ENCODE measurements at places on chromosomes 5 and 9.

GRCh38 chr5:124725040-124725434 is 21.4 kb downstream of the ZNF608 start:
- no peak for DNase-seq

DNA sequence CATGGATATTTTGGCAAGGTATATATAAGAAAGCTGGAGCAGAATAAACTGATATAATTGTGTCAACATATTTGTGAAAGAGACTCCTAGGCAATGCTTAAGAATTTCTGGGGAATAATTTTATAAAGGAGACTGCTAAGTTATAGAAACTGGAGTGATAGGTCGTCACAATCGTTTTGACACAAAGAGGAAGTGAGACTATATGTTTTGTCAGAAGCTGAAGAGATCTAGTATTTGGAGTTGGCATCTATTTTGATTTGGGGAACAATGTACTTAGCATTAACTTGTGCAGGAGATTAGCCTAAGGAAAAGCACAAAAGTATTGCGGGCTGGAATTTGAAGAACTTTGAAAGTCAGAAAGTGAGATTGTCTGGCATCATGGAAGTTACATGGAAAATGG is 582.5 kb downstream of the TAF11L14 start:
- DNase-seq, result no peak

DNA sequence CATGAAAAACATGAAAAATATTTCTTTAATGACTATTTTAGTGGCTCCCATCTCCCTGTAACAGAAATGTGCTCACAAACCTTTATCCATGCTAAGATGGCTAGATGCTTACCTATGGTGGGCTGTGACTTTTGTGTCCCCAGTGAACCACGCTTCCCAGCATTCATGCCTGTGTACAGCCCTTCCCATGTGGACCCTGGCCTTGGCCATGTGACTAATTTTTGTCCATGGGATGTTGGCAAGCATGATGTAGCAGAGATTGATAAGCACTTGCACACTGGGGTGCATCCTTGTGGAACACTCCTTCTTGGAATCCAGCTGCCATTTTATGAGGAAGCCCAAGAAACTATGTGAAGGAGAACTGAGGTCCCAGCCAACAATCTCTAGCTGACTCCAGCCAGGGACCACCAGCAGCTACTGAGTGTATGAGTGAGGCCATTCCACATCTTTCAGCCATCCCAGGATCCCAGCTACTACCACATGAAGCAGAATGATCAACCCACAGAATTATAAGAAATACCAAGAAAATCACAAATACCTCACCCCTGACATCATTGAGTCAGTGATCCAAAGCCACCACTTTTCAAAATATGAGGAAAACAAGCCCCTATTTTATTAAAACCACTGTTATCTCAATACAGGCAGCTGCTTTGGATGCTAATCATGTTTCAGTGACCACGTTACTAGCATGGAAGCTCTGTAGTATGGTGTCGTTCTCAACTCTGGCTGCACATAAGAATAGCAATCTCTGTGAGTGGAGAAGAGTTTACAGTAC is 16.1 kb upstream of the RAI14 start:
- DNase-seq, result no peak

DNA sequence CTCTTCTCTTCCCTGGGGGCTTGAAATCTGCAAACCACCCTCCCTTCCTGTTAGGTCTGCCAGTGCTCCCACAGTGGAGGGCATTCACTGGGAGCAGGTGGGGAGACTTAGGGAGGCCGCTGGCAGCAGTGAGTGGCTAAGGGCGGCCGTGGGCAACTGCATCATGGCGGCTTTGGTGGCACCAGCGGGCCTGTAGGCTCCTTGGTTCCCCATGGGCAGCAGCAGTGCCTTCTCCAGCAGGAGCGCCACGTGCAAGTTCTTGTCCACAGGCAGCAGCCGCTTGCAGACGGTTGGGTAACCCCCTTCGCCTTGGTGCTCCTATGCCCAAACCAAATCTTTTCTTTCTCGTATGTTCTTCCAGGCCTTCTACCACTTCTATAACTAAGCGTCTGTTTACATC is 158.2 kb downstream of the SREK1 start:
- DNase-seq, result no peak

DNA sequence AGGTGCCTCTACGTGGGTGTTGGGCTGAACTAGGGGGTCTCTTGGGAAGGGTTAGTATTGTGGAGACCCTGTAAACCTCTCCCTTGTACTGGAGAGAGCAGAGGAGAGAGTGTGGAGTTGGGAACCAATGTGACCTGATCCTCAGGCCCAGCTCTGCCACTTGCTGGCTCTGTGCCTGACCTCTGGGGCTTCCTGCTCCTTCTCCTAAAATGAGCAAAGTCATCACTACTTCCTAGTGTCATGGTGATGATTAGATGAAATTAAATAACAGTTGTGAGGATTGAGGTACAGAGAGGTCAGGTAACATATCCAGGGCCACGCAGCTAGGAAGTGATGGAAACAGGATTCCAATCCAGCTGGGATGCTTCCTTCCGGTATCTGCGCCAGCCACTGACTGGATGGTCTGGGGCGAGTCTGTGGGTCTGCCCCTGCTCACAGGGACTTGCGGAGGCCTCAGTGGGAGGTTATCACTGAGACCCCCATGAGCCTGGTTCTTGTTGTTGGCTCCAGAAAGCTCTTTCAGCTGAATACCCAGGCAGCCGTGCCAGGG is 9.2 kb downstream of the GALNT10 start:
- no peak for DNase-seq

DNA sequence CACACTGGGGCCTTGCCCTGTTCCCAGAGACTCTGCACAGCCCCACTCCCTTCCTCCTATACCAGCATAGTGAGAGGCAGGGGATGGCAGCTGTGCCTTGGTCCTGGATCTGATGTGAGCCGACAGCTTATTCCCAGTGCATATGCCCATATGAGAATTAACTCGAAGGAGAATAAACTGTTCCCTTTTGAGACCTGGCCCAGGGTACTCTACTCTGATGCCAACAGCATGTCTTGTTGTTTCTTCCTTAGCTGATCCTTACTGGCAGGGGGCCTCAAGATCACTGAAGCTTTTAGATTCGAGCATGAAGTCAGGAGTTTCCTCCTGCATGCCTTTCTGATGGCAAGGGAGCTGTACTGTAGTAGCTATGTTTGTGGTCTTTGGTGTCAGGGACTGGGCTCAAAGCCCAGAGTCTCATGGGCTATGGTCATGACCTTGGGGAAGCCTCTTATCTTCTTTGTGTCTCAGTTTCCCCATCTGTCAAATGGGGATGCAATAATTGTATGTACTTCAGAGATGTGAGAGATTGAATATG is 57.1 kb downstream of the DOCK2 start:
- DNase-seq, result no peak

DNA sequence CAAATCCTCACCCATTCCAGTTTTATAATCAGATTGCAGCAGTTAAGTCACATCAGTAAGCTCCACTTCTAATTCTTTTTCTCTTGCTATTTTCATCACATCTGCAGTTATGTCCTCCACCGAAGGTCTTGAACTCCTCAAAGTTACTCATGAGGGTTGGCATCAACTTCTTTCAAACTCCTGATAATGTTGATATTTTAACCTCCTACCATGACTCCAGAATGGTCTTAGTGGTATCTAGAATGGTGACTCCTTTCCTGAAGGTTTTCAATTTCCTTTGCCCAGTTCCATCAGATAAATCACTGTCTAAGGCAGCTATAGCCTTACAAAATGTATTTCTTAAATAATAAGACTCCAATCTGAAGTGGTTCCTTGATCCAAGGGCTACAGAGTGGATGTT is 53.8 kb upstream of the EDIL3 start:
- DNase-seq, result no peak

DNA sequence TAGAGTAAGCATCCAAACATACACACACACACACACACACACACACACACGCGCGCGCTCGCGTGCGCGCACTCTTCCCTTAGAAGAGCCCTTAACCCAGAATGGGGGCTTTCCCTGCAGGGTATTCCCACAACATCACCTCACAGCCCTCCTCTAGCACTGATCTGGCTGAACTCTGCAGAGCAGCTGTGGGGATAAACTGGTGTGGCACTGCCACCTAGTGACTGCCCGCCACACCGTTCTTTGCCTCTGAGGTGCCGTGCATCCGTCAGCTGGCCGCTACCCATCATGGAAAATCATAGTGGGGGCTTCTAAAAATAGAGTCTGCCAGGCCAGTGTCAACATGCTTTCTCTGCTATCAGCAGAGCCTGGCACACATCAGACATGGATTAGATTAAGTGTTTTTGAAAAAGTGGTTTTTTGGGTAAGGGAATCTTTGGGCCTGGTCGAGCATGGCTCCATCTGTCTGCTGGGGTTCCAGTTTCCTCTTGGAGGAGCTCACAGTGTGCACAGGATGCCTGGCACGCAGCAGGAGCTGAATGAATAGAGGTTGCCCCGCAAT is 88.1 kb downstream of the KCNN2 start:
- peak; percentile 63 for DNase-seq

GRCh38 chr5:164577201-164577600 is 1071.8 kb downstream of the MAT2B start:
- no peak for DNase-seq

DNA sequence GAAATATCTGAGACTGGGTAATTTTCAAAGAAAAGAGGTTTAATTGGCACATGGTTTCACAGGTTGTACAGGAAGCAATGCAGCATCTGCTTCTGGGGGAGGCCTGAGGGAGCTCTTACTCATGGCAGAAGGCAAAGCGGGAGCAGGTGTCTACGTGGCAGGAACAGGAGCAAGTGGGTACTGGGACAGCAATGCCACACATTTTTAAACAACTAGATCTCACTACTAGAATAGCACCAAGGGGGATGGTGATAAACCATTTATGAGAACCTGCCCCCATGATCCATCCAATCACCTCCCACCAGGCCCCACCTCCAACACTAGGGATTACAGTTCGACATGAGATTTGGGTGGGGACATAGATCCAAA is 47.6 kb upstream of the HOMER1 start:
- DNase-seq, result no peak

DNA sequence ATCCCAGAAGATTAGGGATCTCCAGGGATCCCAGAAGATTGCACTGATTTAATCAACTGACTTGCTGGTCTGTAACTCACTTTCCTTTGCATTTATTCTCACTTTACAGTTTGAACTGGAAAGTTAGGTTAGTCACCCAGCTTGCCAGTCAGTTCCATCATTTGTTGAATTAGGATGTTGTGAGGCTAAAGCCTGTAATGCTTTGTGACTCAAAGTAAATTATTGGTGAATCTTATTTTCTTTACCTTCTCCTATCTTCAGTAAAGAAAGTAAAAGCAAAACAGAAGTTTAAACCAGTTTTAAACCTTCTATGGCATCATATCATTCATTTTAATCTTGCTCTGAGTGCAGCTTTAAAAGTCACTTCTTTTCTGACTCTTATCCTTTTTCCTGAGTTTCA is 85.8 kb downstream of the SLC44A1 start:
- no peak for DNase-seq

- no peak for DNase-seq
Observed at GRCh38 chr5:50995285-50995942, 329.0 kb downstream of the PARP8 start.

DNA sequence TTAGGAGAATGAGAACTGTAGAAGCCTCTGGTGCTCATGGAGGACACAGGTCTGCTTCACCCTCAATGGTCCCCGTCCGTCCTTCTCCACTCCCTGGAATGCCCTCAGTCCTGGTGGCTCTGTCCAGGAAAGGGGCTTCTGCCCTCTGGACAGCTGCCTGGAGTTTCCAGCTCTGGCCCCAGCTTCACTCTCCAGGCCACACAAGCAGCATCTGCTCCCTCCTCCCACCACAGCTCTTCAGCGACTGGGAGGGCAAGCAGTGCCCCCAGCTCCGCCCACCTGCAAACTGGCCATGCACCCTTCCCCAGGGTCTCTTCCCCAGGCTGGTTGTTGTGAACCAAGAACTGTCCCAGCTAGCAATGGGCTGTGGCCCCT is 4.7 kb downstream of the SARDH start:
- no peak for DNase-seq

DNA sequence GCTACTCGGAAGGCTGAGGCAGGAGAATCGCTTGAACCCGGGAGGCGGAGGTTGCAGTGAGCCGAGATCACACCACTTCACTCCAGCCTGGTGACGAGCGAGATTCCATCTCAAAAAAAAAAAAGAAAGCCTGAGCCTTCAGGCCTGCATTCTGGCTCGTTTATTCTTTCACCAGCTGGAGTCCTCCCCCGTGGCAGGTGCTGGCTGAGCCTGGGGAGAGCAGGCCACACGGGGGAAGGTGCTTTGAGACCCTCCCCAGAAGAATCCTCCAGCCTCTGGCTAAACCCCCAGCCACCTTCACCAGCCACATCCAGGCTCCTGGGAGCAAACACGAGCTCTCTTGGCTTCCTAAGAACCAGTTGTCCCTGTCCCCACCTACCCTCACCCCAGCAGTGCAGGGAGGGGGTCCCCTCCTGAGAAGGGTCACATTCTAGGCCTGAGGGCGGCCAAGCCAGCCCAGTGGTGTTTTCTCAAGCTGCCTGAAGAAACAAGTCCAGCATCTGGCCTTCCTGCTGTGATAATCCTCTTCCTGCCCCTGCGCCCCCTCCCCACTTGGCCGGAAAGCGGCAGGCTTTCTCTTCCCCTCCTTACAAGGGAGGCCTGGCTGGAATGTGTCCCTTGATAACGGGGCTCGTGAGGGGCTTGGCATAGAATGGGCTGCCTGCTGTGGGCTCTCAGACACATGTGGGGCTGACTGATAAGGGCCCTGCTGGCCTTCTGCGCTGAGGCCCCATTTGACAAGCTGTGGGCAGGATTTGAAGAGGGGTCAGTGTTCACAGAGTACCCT is 41.5 kb downstream of the PLPP7 start:
- no peak for DNase-seq

- no peak for DNase-seq
Observed at GRCh38 chr5:124883681-124884080, 137.2 kb upstream of the ZNF608 start.

GRCh38 chr5:41878643-41879478 is 8.6 kb upstream of the OXCT1 start:
- no peak for DNase-seq

- no peak for DNase-seq
Observed at GRCh38 chr9:37897665-37898064, 6.3 kb downstream of the SLC25A51 start.

GRCh38 chr5:149007174-149007573 is 55.7 kb downstream of the SH3TC2 start:
- no peak for DNase-seq

GRCh38 chr5:148416921-148417320 is 33.2 kb downstream of the FBXO38 start:
- DNase-seq, result no peak

DNA sequence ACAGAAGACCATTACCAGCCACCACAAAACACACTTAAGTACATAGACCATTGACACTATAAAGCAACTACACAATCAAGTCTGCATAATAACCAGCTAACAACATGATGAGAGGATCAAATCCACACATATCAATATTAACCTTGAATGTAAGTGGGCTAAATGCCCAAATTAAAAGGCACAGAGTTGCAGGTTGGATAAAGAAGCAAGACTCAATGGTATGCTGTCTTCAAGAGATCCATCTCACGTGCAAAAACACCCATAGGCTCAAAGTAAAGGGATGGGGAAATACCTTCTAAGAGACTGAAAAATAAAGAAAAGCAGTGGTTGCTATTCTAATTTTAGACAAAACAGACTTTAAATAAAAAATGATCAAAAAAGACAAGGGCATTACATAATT is 113.6 kb upstream of the CD180 start:
- DNase-seq, result no peak

- no peak for DNase-seq
Observed at GRCh38 chr5:132474131-132474723, 16.3 kb downstream of the IRF1 start.

GRCh38 chr5:39224196-39224761 is 4.9 kb upstream of the FYB1 start:
- no peak for DNase-seq
